NCI-H748 treated with DMSO at 0.1 percent for 48 hours (cell line): ENCODE measurements at places on chromosomes 7 and 10.
A peak's percentile ranks its signal among the peaks of the same experiment; 100 is the strongest.

GRCh38 chr10:97733256-97733655, 3.7 kb upstream of the ZFYVE27 start:
- DNase-seq = no peak

DNA sequence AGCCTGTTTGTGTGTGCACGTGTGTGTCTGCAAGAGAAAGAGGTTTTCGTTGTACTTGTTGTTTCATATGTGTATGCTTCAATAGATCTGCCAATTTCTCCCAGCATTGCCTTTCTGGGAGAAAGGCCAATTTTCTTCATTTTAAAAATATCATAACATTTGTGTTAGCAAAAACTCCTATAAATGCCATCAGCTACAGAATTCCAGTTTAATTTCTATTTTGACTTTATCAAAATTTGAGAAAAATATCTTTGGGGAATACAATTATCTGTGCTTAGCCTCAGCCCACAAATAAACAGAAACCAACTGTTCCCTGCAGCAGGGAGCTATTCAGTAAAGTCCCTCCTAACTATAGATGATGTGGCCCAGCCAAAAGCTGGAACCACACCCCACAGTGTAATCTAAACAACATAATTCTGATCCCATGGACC, 68.3 kb upstream of the MGMT start:
- DNase-seq = no peak

- DNase-seq = no peak
Measured at GRCh38 chr7:150594805-150595204, 27.6 kb downstream of the GIMAP4 start.

DNA sequence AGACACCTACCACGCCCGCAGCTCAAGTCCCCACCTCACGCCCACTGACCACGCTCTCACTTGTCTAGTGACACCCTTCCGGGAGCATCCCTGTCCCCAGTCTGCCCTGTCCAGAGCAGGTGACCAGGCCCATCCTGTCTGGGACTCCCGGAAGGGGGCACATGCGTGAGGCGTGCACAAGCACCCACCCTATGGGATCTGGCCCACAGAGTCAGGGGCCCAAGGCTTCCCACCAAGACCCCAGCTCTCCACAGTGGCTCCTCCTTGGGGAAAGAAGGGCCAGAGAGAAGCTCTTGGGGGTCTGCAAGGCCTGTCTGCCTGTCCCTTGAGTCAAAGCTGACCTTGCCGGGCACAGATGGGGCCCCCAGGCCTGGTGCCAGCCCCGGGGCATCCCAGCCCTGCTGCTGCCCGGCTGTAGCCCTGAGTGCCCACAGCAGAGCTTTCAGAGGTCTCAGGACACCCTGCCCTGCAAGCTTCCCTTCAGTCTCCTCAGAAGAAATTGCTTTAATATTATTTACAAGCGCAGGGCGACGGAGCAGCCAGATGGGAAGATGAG, 195.0 kb downstream of the ELFN1 start:
- no peak for DNase-seq

- DNase-seq = no peak
Measured at GRCh38 chr10:33391611-33392465, 57.4 kb upstream of the NRP1 start.

GRCh38 chr10:77287647-77288120, 349.9 kb downstream of the KCNMA1 start:
- DNase-seq = peak; percentile 77

DNA sequence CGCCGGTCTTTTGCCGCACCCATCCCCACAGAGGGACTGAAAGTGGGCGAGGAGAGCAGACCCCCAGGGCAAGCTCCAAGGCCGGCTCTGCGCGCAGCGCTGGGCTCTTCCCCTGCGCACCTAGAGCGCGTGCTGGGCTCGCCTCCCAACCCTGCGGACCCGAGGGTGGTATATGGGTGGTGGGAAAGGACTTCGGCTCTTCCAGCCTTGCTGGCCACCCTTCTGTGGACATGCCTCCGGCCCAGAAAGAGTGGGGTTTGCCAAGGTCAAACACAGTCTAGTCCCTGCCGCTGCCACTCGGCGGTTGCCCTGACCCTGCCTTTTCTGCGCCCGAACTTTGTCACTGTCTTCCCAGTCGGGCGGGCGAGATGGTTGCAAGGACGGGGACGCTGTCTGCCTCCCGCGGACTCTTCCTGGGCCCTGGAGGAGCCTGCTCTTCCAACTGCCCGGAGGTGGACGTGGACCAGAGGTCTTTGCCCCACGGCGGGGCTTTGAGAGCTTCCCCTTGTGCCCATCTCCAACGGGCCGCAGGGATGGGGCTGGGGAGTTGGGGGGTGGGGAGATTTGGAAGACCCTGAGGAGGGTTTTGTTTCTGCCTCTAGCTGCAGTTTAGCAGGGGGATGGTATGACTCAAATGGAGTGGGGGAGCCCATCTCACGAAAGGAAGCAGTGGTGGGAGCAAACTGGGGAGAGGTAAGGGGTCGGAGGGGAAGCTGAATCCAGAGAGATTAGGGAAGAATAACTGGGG, 1.5 kb downstream of the ADCY1 start:
- DNase-seq = no peak
